Upper lobe of left lung (tissue), 6 donors: ENCODE measurements at places on chromosomes 11 and 22. TPM values are rescaled to one million over a fixed set of nuclear protein-coding genes. Genes with fewer than 3 reads are reported as not detected.

- no peak for DNase-seq
- H3K36me3 ChIP-seq = no peaks in the 10 kb centered on the region
- no peak overlapping the region for H3K4me3 ChIP-seq
- no peak overlapping the region for H3K27ac ChIP-seq
- H3K27me3 ChIP-seq = no peaks in the 10 kb centered on the region
Observed at GRCh38 chr11:36019722-36020121, 75.9 kb downstream of the LDLRAD3 start.

DNA sequence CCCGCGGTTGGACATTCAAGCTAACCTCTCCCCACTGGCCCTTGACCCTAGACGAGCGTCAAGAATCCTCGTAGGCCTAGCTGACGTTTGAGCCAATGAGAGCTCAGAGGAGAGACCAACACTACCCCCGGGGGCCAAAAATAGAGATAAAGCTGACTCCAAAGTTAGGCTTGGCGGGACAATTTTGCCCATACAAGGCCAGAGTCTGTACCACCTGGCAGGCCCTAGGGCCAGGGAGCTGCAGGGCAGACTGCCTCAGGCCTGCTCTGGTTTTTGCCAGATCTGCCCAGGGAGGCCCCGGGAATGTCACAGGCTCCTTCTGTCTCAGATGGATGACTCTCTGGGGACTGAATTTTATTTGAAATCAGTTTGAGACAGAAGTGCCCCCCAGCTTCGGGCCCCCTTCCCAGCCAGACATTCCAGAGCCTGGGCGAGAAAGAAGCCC is 40.8 kb upstream of the ACCSL start:
- H3K36me3 ChIP-seq = no peaks in the 10 kb centered on the region
- H3K27ac ChIP-seq = no peak overlapping the region
- no peaks in the 10 kb centered on the region for H3K4me1 ChIP-seq
- no peaks in the 10 kb centered on the region for H3K27me3 ChIP-seq

GRCh38 chr22:49507607-49508292 is 319.9 kb downstream of the BRD1 start:
- peak; percentile 50 for DNase-seq
- H3K4me1 ChIP-seq = no peaks in the 10 kb centered on the region
- H3K27me3 ChIP-seq = no peaks in the 10 kb centered on the region
- no peak overlapping the region for H3K4me3 ChIP-seq

- no peaks in the 10 kb centered on the region for H3K4me1 ChIP-seq
- H3K27me3 ChIP-seq = no peaks in the 10 kb centered on the region
- no peak for DNase-seq
- no peak overlapping the region for H3K4me3 ChIP-seq
- H3K27ac ChIP-seq = no peak overlapping the region
- H3K36me3 ChIP-seq = peaks cover 11% of the 10 kb centered on the region
Observed at GRCh38 chr11:18280438-18281045, 14.5 kb downstream of the SAA1 start.

GRCh38 chr11:35847473-35847872 is 96.4 kb upstream of the LDLRAD3 start:
- peaks cover 8% of the 10 kb centered on the region for H3K4me1 ChIP-seq
- no peak for DNase-seq
- H3K36me3 ChIP-seq = no peaks in the 10 kb centered on the region
- no peak overlapping the region for H3K4me3 ChIP-seq
- no peaks in the 10 kb centered on the region for H3K27me3 ChIP-seq
- no peak overlapping the region for H3K27ac ChIP-seq

The DBX1 gene
- not detected for total RNA-seq
